Cardiac muscle cell (in vitro differentiated cells and primary cell): ENCODE measurements at places on chromosomes 12 and 14. TPM values are rescaled to one million over a fixed set of nuclear protein-coding genes. Genes with fewer than 3 reads are reported as not detected.
A peak's percentile ranks its signal among the peaks of the same experiment; 100 is the strongest.

DNA sequence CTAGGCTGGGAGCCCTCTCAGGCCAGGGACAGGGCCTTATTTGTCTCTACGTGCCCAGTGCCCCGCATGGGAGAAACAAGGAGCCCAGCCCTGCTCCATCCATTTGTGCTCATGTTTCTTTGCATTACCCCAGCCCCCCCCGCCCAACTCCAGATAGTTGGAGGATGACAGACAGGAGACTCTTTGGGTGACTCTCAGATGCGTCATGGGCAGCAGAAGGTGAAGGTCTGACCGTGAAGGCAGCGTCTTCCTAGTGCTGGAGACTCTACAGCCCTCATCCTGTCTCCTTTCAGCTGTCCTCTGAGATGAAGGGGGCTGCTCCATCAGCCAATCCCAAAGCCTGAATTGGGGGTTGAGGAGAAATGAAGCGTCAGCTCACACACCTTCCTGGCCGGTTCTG lies 283 bp upstream of the PSMB11 start:
- DNase-seq: no peak

DNA sequence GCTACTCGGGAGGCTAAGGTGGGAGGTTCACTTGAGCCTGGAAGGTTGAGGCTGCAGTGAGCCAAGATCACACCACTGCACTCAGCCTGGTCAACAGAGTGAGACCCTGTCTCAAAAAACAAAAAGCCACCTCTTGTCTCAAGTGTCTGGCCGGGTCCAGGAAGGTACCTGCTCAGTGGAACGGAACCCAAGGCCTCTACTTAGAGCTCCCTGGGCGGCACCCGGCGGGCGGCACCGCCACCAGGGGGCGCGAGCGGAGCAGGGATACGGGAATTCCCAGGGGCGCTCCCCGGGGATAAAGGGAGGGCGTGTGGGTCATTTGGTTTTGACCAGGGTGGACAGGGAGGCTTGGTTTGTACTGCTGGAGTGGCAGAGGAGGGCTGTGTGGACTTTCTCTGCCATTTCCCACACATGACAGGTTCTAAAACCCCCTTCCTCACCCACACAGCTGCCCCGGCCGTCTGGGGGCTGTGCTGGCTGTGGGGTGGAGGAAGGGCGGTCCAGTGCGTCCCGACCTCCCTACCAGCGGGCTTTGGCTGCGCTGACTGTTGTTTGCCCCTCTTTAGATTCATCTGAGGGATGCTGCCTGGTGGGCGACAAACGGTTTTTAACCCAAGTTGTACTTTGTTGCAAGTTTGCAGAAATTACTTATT lies 91.4 kb downstream of the SETD3 start:
- DNase-seq: peak; percentile 46

GRCh38 chr14:30748343-30748742 lies 126.0 kb upstream of the COCH start:
- DNase-seq: no peak

- DNase-seq: no peak
These were observed 18.0 kb downstream of the SLC24A4 start for GRCh38 chr14:92340931-92341330.

DNA sequence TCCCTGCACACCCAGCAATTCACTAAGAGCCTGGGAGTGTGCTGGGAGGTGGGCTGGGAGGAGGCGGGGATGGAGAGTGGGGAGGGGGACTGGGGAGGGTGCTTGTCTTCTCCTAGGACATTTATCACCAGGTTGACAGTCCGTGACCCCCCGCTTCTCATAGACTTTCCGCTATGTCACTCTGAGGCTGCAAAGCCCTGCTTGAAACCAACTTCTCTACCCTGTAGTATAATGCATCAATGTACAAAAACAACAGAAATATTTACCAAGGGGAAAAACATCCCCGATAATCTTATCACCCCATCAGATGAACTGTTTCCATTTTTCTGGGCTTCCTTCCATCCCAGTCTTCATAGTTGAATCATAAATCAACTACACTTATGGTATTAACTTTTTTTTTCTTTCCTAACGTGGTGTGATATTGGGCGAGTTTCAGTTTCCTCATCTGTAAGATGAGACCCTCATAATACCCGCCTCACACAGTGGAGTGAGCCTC lies 28.6 kb upstream of the BATF start:
- DNase-seq: peak; percentile 13

- DNase-seq: no peak
These were observed 62.0 kb upstream of the PYGL start for GRCh38 chr14:51006324-51006723.

DNA sequence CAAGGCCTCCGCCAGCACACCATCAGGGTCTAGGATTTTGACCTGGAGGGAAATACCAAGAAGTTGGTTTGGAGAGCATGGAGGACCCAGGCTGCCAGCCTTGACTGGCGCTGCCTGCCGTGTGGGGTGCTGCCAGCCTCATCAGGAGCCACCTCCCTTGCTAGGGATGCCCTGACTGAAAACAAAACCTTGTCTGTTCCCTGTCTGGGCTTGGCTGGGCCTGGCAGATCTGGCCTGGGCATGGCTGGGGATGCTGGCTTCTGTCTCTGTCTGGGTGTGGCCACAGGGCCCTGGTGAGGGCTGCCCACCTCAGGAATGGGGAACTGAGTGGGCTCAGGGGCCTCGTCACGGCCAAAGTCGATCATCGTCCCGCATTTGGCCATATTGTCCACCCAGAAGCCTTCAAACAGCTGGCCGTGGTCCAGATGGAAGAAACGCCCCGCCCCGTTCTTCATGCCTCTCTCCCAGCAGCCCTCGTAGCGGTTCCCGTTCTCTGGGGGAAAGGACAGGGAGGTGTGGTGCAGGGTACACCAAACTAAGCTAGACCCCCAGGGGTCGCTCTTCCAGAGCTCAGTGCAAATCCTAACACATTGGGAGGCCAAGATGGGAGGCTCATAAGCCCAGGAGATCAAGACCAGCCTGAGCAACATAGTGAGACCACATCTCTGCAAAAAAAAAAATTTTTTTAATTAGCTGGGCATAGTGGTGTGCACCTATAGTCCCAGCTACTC lies 16.5 kb downstream of the MORN3 start:
- DNase-seq: no peak

TAS2R20 gene
- total RNA-seq: 0.49 and 3.6 TPM in 2 replicates

DICER1 gene
- 31.1 and 69.8 TPM in 2 replicates for total RNA-seq

CCNB1IP1 gene
- total RNA-seq: 152 and 161 TPM in 2 replicates
